Naive B cell (primary cell): ENCODE measurements at places on chromosomes 6 and 20.

DNA sequence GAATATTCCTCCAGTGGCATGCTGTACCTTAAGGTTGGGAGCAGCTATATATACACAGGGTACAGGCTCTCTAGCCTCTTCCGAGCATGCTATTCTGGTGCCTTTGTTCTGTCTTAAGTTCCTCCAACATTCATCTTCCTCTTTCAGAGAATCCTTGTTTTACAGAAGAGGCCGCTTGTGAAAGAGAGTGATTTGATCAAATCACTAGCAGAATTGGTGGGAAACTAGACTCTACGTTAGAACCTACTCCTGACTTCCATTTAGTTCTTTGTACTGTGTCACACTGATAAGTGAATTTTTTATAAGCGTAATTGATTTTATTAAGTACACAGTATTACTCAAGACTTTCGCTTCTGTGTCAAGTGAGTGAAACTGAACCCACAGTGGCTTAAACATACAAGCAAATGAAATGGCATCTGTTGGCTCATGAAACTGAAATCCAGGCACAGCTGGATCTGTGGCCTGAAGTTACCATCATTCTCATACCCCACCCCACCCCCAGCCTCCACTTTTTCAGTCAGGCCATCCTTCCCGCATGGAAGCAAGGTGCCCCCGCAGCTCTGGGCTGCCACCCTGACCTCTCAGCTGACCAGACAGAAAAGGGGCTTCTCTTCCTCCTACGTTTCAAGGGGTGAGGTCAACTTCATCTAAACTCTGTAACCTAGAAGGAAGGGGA is 102.3 kb downstream of the RPP40 start:
- no peak for DNase-seq

DNA sequence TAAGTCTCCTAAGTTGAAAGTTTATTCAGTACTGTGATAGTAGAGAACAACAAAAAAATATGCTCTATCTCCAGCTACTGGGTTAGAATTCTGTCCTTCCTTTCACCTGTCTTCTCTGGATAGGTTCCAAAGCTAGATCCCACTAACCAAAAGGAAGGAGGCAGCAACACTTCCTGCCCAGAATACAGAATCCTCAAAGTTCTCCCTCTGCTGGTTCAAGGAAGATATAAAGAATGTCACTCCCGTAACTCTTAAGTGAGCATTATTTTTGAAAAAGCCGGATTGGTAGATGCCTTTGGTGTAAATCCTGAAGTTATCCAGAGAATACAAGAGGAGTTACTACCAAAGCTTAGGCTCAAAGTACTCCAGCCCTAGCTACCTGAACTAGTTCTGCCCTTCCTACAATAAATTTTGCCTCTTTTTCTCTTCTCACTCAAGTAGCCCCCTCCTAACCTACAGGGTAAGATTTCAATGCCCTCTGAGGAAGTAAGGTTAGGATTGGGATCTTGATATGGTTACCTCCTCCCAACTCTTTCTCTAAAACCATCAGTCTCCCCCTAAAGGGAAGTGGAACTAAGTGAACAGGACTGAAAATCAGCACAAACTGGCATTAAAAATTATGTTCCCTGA is 26.0 kb upstream of the CRIP3 start:
- no peak for DNase-seq

DNA sequence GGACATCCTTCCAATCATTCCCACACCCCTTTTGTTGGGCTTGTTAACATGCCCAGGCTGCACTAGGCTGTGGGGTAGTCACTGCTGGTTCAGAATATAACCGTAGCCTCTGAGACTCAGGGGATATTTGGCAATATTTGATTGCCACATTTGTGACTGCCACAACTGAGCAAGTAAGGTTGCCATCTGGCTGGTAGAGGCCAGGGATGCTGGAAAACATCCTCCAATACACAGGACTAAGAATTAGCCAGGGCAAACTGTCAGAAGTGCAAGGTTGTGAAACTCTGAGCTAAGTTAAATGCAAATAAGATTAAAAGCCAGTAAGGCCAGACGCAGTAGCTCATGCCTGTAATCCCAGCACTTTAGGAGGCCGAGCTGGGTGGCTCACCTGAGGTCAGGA is 112.0 kb downstream of the ZMYND8 start:
- no peak for DNase-seq

GRCh38 chr20:57908704-57909630 is 199.2 kb upstream of the PMEPA1 start:
- no peak for DNase-seq

GRCh38 chr20:8357703-8358102 is 225.6 kb downstream of the PLCB1 start:
- no peak for DNase-seq

DNA sequence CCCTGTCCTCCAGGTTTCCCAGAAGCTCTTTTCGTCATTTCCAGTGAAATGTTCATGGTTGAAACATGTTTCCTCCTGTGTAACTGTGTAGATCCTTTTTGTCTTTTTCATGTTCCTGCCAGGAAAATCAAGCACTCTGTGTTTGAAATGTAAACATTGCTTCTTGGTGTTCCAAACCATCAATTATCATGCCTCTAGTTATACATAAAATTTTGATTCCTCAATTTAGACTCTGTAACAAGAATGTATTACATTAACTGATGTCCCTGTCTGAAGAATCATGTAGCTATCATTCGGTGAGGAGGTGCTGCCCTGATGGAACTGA is 546.3 kb upstream of the CITED2 start:
- DNase-seq, result no peak

GRCh38 chr20:2814587-2815051 is at the start of gene C20orf141:
C20orf141 (plus strand) TSS chr20:2814987; CDS start chr20:2815185, 198 bp downstream.
- DNase-seq, result no peak
